ENCODE measurements at places on chromosomes 7 and 10.
A peak's percentile ranks its signal among the peaks of the same experiment; 100 is the strongest.

- DNase-seq: no peak
Observed at GRCh38 chr10:125147971-125148439, 12.4 kb downstream of the CTBP2 start.

DNA sequence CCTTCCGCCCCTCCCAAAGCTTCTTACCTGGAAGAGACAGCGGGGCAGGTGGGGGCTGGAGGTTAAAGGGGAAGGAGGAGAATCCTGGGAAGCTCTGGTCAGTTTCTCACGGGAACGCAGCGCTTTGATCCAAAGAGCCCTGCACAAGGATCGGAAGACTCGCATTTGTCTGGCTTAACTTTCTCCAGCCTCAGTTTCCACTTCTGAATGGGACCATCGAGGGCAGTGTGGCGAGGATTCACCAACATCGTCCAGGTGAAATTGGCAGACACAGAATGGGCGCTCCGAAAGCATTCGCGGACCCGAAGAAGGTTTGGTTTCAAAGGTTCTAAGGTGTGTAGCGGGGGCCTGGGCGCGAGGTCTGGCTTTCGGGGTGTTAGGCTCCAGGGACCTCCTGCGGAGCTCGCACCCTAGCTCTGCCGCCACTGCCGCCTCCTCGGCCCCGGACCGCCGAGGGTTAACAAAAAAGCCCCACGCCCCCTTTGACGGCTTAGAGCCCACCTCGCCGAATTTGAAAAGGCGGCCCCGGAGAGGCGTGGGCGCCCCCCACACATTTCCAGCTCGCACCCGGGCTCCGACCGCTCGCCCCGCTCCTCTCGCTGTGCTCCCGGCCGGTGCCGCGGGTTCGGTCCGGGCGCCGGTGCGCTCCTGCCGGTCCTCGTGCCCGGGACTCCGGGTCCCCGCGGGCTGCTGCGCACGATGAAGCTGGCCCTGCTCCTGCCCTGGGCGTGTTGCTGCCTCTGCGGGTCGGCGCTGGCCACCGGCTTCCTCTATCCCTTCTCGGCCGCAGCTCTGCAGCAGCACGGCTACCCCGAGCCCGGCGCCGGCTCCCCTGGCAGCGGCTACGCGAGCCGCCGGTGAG lies at the start of gene COL26A1:
TSS of gene COL26A1 (plus strand) at position 542 of the 862 bp plus-strand sequence. CDS start at position 700, 158 bp downstream.
- DNase-seq: no peak

- no peak for DNase-seq
Observed at GRCh38 chr10:81104494-81104893, 566.8 kb downstream of the SH2D4B start.

GRCh38 chr10:48473704-48474103 lies 131.2 kb downstream of the ARHGAP22 start:
- DNase-seq: no peak

DNA sequence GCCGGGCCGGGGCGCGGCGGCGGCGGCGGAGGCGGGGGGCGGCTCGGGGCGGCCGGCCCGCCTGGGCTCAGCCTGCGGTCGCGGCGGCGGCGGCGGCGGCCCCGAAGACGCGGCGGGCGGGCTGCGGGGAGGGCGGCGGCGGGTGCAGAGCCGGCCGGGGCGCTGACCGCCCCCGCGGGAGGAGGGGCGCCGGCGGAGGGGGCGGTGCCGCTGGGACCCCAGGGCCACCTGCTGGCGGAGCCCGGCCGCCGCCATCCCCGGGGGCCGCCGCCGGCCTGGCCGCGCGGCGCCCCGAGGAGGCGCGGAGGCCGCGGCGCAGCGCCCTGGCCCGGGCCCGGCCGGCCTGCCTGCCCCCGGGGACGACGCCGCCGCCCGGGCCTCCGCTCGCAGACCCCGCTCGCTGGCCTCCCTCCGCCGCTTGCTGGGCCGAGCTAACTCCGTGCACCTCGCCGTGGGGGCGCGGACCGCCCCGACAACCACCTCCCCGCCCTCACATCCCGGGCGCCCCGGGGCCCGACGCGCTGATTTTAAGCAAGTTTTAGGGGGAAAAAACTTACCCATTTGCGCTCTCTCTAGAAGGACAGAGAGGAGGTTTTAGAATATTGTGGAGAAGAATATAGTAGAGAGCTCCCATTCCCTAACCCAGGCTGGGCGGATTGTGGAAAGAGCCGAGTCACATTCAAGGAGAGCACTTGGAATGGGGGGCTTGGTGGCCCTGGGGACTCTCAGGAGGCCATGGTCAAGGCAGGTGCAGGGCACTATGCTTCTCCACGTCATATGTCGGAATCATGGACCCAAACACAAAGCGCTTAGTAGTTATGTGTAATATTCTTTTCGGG lies at the start of gene BEND7:
TSS of gene BEND7 (minus strand) at position 140 of the 839 bp plus-strand sequence. CDS start 481 bp downstream, outside the sequence.
- DNase-seq: peak; percentile 6

Measured in stimulated activated naive CD8-positive, alpha-beta T cell treated with anti-CD3 and anti-CD28 coated beads, Interleukin-15, amount 100 ng/mL, for 72 hours (primary cell).